Mammary epithelial cell (primary cell): ENCODE measurements at places on chromosomes 7 and 10. TPM values are rescaled to one million over a fixed set of nuclear protein-coding genes. Genes with fewer than 3 reads are reported as not detected.

Gene CCDC71L
- total RNA-seq = 28.8 and 37.8 TPM in 2 replicates

Gene OSBPL3
- 64.1 and 64.8 TPM in 2 replicates for total RNA-seq

Gene TMEM178B
- total RNA-seq = 0.05 and 0.07 TPM in 2 replicates

Gene AASS
- 10.7 and 14.8 TPM in 2 replicates for total RNA-seq
